ENCODE measurements at places on chromosomes 7 and 10.
A peak's percentile ranks its signal among the peaks of the same experiment; 100 is the strongest.

GRCh38 chr7:154441811-154442210, 389.6 kb downstream of the DPP6 start:
- no peak for DNase-seq

- no peak for DNase-seq
These were observed 23.4 kb upstream of the DPYSL4 start for GRCh38 chr10:132163278-132163765.

DNA sequence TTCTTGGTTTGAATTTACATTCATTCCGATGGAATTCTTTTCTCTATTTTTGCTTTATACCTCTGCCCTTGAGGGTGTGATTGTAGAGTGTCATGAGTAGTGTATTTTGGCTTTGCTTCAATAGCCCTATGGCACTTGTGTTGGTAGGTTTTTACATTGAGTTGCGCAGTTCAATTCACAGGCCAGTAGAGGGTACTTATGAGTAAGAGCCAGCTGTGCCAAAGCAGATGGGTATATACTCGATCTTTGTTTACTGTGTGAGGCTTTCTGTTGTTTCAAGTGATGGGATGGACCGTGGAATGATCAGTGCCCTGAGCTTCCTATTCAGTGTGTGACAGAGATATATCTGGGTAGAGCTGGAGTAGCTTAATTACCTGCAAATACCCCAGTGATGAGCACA, 4.3 kb upstream of the AKR1C3 start:
- DNase-seq, result peak; percentile 42

GRCh38 chr7:133570321-133570720, 317.4 kb downstream of the EXOC4 start:
- DNase-seq, result no peak

DNA sequence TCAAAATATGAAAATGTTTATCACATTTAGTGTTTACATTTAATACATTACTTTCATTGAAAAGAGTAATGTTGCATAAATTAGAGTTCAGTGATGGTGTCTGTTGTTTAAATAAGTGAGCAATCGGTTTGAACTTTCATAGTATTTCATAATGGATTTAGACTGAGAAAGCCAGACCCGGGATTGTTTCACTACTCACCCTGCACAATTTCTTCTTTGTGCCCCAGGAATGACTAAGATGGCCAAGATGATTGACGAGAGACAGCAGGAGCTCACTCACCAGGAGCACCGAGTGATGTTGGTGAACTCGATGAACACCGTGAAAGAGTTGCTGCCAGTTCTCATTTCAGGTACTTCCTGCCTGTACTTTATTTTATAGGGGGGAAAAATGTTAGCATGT, 74.6 kb downstream of the VCL start:
- no peak for DNase-seq

DNA sequence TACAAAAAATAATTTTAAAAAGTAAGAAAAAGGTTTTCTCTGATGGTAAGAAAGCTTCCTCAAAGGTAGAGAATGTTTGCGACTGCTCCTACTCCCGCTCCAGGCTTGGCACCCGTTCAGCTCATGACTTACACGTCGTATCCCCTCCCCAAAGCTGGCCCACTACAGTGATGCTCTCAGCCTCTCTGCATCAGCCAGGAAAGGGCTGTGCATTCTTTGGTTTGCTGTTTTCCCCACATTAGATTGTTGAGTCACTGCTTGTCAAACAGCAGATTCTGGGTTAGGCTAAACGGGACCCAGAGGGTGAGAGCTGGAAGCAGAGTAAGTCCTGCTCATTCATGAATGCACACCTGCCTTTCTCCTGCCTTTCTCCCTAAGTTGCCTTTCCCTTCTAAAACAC, 54.7 kb upstream of the NMT2 start:
- DNase-seq, result no peak

DNA sequence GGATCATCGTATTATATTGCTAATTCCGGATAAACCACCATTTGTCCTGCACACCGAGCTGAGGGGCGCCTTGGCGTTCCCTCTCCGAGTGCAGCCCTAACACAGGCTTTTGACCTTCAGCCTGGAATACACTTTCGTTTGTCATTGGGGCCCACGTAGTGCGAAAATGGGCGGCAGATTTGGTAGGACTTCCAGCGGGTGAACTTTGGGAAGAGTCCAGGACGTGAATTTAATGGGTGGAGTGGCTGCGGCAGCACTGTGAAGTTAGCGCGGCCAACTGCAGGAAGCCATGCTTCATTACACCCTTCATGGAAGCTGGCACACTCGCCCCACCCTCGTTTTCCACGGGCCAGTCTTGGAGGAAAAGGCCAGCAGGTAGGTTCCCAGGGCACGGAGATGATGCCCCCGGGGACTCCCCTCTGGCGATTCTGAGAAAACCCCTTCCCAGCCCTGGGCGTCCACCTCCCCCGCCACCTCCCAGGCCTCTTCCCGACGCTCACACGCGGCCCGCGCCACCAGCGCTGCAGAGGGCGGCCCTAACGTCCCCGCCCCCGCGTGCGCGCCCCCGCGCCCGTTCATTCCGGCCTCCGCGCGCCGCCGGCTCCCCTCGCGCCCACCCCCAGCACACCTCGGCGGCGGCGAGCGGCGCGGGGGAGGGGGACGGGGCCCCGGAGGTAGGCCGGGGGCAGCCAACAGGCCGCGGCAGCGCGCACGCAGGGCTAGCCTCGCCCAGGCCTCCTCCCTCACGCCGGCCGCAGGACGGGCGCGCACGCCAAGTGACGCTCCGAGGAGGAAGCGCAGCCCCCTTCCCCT, at the start of gene MLLT10:
TSS of gene MLLT10 (plus strand) at position 766 of the 813 bp plus-strand sequence. CDS start 413 bp downstream, outside the sequence.
- DNase-seq, result peak; percentile 92

GRCh38 chr10:77401683-77402082, 235.9 kb downstream of the KCNMA1 start:
- no peak for DNase-seq

- no peak for DNase-seq
These were observed 707.2 kb downstream of the PARD3 start for GRCh38 chr10:34107626-34108516.

- DNase-seq, result no peak
These were observed 96.4 kb downstream of the KCNMA1 start for GRCh38 chr10:77541247-77541646.

GRCh38 chr7:26365077-26365900, 73.6 kb downstream of the SNX10 start:
- DNase-seq, result peak; percentile 86

DNA sequence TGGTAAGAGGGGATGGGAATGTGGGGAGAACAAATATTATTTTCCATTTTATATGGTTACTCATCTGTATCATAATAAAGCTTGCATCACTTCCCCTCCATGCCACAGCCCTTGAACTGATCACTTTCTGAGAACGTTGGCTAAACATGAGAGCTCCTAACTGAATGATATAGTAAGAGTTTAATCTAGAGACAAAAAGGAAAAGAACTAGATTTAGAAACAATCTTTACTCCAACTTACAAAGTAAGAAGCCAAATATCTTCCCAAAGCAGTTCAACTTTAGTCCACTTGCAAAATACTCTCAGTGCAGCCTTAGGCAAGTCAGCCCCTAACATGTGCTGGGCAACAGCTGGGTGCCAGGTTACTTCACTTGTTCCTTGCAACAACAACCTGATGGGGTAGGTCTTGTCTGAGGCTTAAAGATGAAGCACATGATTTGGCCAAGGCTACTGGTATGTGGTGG, 20.3 kb downstream of the SMURF1 start:
- no peak for DNase-seq

GRCh38 chr10:117216611-117217195, 19.4 kb downstream of the KCNK18 start:
- peak; percentile 40 for DNase-seq

GRCh38 chr10:13371897-13372470, 23.9 kb upstream of the SEPHS1 start:
- peak; percentile 8 for DNase-seq

DNA sequence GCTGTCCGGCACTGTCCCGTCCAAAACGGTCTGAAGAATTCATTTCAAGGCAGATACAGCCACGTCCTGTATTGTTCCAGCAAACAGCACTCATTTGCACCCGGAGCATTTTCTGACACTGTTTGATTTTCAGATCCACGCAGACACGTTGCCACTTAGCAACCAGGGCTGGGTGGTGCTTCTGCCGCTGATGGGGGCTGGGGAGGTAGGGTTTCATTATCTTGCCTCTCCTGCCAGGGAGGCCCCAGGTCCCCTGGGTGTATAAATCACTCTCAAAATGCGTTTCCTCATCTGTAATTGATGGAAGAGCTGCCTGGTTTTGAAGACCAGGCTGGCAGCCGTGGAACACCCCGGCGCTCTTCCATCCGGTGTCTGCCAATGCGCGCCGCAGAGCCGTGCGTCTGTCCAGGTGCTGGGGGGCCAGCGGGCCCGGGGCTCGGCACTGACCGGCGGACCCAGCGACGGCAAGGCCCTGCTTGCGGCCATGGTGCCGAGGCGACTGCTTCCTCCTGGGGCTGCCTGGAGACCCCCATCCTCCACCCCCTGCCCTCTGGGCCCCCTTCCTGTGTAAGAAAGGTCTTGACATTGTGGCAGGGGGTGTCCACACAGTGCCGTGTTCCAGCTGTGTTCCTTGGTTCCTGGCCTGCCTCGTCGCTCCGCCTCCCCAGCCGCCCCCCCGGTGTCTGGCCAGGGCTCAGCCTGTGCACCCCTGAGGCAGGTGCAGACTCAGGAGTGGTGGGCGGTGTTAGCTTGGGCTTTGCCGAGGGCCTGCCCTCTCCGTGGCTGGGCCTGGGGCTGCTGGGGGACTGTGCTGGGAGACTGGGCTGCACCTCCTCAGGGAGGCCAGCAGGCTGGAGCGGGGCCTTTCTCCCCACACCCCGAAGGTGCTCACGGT, 16.6 kb downstream of the ADGRA1 start:
- DNase-seq, result no peak

DNA sequence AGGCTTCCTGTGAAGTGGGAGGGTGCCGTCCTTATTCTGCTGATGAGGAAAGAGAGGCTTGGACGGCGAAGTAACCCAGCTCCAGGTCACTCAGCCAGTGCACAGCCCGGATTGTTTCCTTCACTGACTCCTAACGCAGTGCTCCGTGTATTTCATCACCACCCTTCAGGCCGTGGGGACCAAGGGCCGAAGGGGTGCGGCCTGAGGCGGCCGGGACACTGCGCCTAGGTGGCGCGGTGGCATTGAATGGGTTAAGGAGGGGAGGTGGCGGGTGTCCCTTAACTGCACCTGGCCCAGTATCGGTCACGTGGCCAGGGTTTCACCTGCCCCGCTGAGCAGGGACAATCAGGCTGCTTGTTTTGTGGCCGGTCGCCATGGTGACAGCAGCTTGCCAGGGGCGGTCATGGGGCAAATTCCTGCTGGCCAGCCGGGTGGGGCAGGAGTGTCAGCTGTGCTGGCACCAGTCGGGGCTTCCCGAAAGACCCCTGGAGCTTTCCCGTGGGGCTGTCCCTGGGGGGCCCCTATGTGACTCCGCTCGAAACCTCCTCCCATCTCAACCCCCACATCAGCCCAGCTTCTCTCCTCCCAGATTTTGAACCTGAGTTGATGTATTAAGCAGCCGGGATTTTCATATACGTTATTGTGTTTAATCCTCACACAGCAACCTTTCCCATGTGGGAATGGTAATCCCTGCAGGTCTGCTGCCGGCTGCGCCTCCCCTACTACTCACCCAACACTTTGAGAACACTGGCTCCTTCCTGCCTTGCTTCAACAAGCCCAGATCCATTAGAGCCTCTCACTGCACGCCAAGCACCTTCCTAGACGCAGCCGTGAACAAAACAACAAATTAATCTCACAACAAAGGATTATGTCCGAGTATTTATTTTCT, 4.4 kb upstream of the ABHD11 start:
- no peak for DNase-seq

GRCh38 chr7:18508443-18509427, 13.2 kb downstream of the HDAC9 start:
- peak; percentile 6 for DNase-seq

GRCh38 chr10:33352175-33352574, 17.7 kb upstream of the NRP1 start:
- DNase-seq, result no peak

DNA sequence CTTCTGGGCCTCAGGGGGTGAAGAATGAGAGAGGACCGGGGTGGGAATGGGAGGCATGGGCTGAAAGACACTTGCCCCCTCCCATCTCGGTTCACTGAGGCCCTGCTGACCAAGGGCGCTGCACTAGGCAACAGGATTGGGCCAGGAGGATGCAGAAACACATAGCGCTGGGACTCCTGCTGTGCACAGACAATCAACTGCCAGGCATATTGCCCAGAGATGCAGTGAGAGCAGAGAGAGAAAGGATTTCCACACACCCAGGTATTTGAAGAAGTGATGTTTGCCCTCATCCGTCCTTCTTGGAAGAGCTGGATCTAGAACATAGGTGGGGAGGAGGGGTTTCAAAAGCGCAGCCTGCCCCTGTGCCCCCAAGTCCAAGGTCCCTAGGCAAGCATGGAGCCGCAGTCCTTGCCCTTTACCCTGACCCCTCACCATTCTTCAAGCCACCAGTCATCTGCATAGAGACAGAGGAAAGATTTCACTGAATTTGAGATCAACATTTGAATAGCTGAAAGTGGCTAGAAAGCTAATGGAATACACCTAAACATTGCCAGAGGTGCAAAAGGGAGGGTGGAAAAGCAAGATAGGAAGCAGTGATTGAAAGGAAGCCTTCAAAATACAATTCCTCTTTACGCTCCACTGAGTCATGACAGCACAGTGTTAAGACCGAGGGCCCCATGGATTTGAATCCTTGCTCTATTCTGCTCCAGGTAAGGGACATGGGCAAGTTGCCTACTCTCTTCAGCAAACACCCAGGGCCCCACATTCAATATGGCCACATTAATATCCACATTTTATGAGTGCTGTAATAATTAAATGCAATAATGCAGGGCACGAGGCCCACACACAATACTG, 44.2 kb upstream of the TNS3 start:
- DNase-seq, result no peak

DNA sequence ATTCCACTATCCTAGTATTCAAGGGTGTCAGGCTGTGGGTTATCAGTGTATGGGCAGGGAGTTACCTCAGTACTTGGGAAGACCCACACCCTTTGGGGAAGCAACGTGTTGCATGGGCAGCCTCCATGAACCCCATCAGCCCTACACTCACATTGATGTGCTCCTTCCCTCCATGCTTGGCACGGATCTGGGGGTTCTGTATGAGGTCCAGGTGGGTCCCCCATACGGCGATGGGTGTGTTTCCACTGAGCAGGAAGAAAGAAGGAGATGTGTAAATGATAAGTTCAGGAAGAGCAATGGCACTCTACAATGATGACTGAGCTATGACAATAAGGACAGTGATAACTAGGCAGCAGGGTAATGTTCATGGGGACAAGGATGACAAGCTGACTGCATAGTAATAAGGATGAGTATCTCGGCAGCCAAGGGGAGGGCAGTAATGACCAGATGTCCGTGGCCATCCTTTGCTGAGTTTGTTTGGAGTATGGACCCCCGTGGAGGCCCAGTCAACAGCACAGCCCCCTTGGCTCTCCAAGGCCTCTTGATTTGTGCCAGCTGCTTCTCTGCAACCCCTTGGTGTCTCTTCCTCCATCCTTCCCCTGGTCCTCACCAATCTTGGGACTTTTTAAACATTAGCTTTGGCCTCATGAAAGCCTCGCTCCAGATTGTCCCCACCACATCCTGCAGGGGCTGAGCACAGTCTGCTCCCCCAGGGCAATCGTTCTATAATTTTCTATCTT, 394.2 kb downstream of the PLXNA4 start:
- no peak for DNase-seq
